Sigmoid colon (tissue), 7 donors: ENCODE measurements at places on chromosomes 6 and 20. TPM values are rescaled to one million over a fixed set of nuclear protein-coding genes. Genes with fewer than 3 reads are reported as not detected.

C20orf144 gene
- 0.66 TPM for total RNA-seq

IPCEF1 gene
- 1.1 TPM for total RNA-seq

EPHA7 gene
- 122 TPM for total RNA-seq

PRPF6 gene
- total RNA-seq: 44.9 TPM

C6orf163 gene
- total RNA-seq: 3.3 TPM

NXT1 gene
- total RNA-seq: 19.9 TPM

ZNF337 gene
- 18.6 TPM for total RNA-seq

MEI4 gene
- not detected for total RNA-seq

SLC22A16 gene
- 0.36 TPM for total RNA-seq

TNFRSF6B gene
- total RNA-seq: 3.3 TPM

DHX35 gene
- total RNA-seq: 16.1 TPM

ZFP64 gene
- total RNA-seq: 12.2 TPM

WFDC5 gene
- total RNA-seq: not detected

RAET1L gene
- not detected for total RNA-seq

PI16 gene
- 50.7 TPM for total RNA-seq

OR2H2 gene
- total RNA-seq: not detected

TRAPPC3L gene
- total RNA-seq: not detected

LRFN2 gene
- total RNA-seq: not detected

CLPSL1 gene
- total RNA-seq: not detected

ZC2HC1B gene
- not detected for total RNA-seq

SPDEF gene
- not detected for total RNA-seq

BHLHE23 gene
- not detected for total RNA-seq

CLIC5 gene
- 2.9 TPM for total RNA-seq

SNAI1 gene
- 1.9 TPM for total RNA-seq

TMC2 gene
- total RNA-seq: not detected

TPBG gene
- 6.1 TPM for total RNA-seq

SEMG1 gene
- not detected for total RNA-seq

PROKR2 gene
- not detected for total RNA-seq

TULP1 gene
- not detected for total RNA-seq

PRR18 gene
- total RNA-seq: not detected

SNRNP48 gene
- 12.5 TPM for total RNA-seq

THBD gene
- total RNA-seq: 15.0 TPM

CDH4 gene
- total RNA-seq: not detected

NDRG3 gene
- total RNA-seq: 28.5 TPM

PPP1R3G gene
- total RNA-seq: 1.8 TPM

OSBPL2 gene
- 31.6 TPM for total RNA-seq

OSER1 gene
- 57.7 TPM for total RNA-seq

CNPY3 gene
- 22.8 TPM for total RNA-seq

TLDC2 gene
- not detected for total RNA-seq

TINAG gene
- total RNA-seq: not detected

FNDC1 gene
- 17.7 TPM for total RNA-seq

THEMIS gene
- 0.41 TPM for total RNA-seq

MBOAT1 gene
- 10.7 TPM for total RNA-seq

BPI gene
- total RNA-seq: not detected

SLC24A3 gene
- total RNA-seq: 17.1 TPM

MATN4 gene
- total RNA-seq: not detected

SASH1 gene
- total RNA-seq: 57.1 TPM

SPAG4 gene
- total RNA-seq: 3.3 TPM

LY6G6F gene
- not detected for total RNA-seq

LIN28B gene
- total RNA-seq: not detected
